ENCODE measurements at places on chromosomes 6 and 20.

DNA sequence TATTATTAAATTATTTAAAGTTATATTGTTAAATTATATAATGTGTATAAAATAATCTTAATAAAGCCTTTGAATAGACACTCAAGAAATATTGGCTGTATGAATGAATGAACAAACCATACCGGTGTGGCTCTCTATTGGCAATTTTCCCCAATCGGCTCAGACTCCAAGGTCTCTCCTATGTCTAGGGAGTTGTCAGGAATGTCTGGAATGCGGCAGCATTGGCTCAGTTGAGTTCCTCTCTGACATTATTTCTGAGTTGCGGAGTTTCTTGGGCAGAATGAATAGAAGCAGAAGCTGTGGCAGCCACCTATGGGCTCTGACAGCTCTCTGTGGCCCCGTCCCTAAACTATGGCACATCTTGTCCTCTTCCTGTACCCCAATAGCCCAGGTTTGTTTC, 111.0 kb downstream of the SOBP start:
- peak; percentile 80 for DNase-seq

DNA sequence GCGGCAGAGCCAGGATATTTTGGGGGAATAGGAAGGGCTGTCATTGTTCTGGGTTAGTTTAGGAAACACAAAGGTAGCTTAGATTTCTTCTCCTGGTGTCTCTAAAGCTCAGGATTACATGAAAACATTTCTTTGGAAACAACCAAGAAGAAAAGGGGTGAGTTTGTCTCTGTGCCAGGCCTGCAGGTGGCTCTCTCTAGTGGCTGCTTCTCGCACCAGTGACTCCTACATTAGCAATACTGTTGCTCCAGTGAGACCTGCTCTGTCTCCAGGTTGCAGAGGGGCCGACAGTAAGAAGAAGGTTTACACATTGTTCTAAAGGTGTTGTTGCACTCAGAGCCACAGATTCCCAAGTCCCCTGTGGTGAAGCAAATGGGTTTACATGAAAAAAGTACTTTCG, 104.6 kb upstream of the GLP1R start:
- DNase-seq: no peak

- DNase-seq: no peak
Measured at GRCh38 chr6:145893586-145893985, 70.6 kb downstream of the SHPRH start.

- DNase-seq: no peak
Measured at GRCh38 chr6:95544517-95545225, 32.7 kb upstream of the MANEA start.

GRCh38 chr6:12782136-12782535, 65.6 kb downstream of the PHACTR1 start:
- no peak for DNase-seq

- DNase-seq: no peak
Measured at GRCh38 chr20:49515586-49515985, 33.1 kb upstream of the KCNB1 start.

DNA sequence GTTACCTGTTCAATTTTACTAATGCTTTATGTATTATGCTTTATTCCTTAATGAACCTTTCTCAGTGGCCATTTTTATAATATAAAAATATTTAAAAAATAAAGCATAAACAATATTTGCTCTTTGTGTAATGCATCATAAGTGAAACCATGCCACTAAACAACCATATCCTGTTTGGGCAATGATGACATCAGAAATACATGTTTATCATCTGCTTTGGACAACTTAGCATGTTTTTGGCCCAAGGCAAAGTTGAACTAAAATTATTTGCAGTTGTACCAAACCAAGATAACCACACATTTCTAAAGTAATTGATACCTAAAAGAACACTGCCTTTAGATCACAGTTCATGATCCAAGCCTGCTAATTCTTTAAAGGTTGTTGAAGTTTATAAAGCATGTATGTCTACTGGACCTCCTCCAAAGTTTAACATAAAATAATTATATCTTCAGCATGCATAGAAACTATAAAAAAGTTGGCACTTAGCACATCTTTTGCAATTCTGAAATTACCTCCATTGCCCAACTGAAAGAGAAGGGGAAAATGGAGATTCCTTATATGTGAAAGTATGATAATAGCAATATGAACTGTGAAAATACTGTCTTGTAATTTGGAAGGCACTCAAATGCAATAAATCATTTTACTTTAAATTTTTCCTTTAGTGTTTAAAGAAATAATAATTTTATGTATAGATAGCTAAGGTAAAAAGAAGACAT, 325.6 kb upstream of the RUNX2 start:
- peak; percentile 4 for DNase-seq

DNA sequence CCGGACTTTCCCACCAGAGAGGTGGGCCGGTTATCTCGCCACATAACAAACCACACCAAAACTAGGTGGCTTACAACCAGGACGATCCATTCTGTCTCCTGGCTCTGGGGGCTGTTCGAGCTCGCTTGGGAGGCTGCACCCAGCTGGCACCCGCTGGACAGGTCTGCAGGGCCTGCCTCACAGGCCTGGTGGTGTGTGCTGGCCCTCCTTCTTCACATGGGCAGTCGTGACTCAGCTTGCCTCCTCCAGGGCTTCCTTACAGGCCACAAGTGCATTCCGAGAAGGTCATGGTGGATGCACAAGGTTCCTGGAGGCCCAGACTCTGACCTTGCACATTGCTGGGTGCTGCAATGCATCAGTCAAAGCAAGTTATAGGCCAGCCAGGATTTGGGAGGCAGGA, 34.2 kb downstream of the FOXF2 start:
- no peak for DNase-seq

- peak; percentile 20 for DNase-seq
Measured at GRCh38 chr6:88992741-88993552, 29.5 kb upstream of the RNGTT start.

DNA sequence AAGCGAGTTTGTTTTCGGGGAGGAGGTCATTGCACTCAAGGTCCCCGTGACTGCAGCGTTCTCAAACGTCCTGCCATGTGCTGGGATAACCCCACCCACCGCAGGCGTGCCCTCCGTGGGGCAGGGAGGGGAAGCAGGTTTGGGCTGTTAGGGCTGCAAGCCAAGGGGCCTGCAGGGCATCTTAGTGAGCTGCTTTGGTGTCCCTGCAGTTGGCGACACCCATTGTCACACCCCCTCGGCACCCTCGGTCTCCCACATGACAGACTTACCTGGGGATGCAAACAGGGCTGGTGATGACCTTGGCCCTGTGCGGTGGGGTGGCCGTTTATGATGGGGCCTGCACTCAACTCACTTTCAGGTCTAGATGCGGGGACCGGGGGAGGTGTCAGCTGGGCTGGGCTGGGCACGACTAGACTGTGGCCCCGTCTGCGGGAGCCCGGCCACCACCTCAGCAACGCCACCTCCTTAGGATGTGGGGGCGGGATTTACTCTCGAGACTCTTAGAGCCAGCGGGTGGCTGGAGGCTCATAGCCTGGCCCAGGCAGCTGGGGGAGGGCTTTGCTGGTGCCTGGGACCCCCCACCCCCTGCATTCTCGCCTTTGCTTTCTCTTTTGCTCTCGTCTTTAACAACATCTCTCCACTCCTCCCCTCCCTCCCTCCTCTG, 6.5 kb upstream of the GATA5 start:
- DNase-seq: no peak

- peak; percentile 13 for DNase-seq
Measured at GRCh38 chr20:47501116-47501481, 588 bp upstream of the NCOA3 start.

DNA sequence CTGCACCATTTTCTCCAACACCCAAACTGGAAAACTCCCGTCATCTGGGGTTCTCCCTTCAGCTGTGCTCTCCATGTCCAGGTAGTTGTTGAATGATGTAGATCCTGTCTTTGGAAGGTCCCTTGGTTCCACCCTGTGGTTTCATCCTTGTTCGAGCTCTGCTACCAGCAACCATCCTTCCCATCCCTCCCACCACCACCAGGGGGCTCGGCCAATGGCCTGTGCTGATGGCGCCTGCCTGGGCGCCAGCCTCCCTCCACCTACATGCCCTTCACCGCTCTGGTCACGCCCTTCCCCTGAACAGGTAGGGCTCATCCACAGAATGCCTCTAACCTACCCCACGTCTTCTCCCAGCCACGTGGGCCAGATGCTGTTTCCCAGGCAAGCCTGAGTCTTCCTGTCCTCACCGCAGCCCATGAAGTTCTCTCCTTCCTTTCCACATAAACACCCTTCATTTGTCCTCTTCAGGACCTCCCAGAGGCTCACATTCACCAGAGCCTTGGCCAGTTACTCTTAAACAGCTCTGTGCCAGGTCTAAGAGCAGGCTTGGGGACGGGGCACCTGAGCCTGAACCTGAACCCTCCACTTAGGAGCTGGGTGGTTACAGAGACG, 75.1 kb upstream of the DUSP22 start:
- no peak for DNase-seq

- DNase-seq: no peak
Measured at GRCh38 chr6:89410231-89410761, 1.8 kb downstream of the RRAGD start.
